Activated naive CD4-positive, alpha-beta T cell treated with anti-CD3 and anti-CD28 coated beads for 36 hours (primary cell): ENCODE measurements at places on chromosomes 12 and 14.

DNA sequence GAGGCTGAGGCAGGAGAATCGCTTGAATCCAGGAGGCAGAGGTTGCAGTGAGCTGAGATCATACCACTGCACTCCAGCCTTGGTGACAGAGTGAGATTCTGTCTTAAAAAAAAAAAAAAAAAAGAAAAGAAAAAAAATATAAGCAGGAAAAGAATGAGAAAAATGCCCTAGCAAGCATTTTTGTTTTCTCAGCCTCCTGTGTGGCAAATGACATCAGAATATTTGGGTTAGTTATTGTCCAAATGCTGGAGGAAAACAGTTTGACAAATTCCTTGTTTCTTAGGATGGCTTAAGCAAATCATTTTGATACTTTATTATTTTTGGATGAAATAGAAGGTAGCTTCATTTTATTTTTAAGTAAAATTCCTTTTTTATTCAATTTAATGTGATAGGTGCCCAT is 7.5 kb upstream of the PTPRR start:
- DNase-seq: no peak

DNA sequence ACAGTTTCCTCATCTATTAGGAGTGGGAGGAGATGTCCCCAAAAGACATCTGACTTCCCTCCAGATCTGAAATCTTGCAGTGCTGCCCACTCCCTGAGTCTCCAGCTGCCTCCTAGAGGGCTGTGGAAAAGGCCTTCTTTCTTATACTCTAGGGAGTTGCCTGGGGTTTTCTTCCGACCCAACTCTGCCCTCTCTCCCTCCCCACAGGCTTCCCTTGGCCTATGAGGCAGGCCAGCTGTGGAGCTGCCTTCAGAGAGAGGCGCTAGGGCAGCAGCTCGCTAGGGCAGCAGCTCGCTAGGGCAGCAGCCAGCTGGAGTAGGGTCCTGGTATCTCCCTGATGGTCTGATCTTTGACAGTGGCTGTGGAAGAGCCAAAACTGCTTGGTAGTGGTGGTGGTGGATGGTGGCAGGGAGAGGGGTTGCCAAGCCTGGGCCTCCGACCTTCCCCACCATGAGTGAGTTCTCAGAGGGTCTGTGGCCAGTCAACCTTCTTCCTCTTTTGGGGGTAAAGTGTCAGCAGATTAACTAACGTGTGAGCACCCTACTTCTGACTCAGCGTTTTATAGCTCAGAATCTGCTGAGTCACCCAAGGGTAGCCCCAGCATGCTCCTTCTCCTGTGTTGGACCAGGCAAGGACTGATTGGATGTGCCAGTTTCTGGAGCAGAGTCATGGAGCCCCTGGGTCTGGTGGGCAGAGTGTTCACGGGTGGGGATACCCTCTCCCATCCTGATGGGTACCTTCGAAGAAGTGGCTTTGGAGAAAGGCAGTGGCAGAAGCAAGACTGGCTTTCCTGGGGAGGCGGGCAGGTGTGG is 2.3 kb downstream of the SLC48A1 start:
- no peak for DNase-seq

GRCh38 chr14:92570674-92571262 is 57.2 kb downstream of the RIN3 start:
- DNase-seq: no peak

DNA sequence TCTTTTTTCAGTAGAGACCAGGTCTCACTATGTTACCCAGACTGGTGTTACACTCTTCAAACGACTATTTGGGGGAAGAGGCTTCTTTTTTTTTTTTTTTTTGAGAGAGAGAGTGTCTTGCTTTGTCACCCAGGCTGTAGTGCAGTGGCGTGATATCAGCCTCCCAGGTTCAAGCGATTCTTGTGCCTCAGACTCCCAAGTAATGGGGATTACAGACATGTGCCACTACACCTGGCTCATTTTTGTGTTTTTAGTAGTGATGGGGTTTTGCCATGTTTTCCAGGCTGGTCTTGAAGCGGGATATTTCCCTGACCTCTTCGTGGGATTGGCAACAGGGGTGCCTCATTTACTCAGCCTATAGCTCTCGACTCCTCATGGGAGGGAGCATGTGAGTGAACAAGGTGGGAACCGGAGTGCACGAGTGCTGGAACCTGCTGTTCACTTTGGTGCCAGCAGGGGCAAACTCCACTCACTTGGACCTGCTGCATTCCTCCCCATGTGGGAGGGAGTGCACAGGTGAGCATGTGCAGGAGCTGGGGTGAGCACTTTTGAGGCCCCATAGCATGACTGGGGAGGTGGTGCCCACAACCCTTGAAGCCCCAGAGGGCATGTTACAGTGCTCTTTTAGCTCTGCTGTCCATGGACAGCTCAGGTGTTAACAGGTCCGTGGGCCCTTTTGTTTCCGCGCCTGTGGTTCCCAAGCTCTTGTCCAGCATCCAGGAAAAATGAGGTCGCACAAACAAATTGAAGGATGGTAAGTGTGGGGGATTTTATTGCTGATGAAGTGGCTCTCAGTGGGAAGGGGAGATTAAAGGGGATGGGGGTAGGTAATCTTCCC is 79.1 kb upstream of the HECTD1 start:
- DNase-seq: no peak

DNA sequence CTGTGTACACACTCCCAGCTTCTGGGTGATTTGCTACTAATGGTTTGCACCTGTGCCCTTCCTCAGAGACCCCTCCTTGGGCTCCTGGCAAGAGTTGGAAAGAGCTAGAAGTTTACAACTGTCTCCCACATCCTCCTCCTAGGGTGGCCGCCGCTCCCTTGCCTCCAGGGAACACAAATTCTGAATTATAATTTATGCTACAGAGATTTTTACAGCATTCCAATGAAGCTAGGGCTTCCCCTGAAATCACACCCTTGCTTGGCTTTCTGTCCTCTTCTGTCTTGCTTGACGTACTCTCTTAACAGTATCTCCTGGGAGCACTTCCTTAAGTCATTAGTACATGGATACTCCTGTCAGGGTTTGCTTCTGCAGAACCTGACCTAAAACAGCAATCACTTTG is 180.2 kb downstream of the KCNA5 start:
- no peak for DNase-seq

DNA sequence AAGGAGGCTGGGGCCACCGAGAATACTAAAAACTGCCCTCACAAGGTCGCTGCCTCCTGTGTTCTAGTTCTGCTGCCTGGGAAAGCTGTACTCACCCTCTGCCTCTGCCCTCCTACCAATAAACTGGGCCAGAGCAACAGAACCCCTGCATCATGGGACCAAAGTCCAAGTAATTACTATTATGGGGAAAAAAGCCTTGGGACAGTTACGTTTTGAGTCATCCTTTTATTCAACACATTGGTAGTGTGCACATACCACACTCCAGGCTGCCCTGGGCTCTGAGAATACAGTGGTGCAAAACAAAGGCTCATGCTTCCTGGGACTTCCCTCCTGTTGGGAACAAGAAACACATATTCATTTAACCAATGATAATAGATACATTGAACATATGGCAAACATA is 49.0 kb downstream of the CACNA1C start:
- DNase-seq: no peak

GRCh38 chr14:24806061-24806678 is 172.2 kb upstream of the GZMB start:
- DNase-seq: peak; percentile 68

GRCh38 chr12:110199339-110200123 is 75.4 kb downstream of the IFT81 start:
- DNase-seq: peak; percentile 17

GRCh38 chr12:100632445-100632892 is 59.0 kb downstream of the GAS2L3 start:
- no peak for DNase-seq

DNA sequence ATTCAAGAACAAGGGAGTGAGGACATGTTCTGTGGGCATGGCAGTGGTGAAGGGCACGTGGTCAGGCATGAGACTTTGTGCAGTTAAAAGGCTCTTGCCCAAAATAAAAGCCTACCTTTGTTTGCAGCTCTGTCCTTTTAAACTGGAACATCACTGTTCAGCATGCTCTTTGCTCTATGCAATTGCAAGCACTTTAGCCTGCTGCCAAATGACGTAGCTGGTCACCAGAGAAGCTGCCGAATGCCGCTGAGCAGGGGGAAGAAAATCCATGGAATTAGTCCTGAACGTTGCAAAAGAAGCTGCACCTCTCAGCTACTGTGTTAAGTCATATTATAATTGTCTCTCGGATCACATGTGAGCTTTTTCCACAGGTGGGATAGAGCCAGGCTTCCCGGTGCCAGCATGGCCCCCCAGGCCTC is 176.3 kb upstream of the DIO2 start:
- DNase-seq: no peak

- no peak for DNase-seq
These were observed 29.7 kb downstream of the CHGA start for GRCh38 chr14:92952481-92953298.
